Memory B cell (primary cell): ENCODE measurements at places on chromosomes 1 and 21.

DNA sequence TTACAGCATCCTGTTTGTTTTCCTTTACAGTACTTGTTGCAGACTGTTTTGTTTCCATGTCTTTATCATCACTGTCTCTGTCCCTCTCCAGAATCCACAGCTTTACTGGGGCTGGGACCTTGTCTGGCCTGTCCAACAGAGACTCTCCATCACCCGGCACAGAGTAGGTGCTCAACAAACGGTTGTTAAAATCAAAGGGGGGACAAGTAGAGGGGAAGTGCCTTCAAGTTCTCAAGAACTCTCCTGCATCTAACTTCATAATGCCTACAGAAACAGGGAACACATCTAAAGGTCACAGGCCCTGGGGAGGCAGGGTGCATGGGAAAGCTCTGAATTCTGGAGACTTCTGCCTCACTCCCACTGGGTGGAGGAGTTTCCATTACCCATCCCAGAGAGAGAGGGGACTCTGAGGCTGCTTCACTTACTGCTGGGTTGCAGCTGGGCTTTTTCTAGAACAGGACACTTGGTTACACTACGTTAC lies 2.3 kb upstream of the ECE1 start:
- H3K36me3 ChIP-seq = peaks cover 1% of the 10 kb centered on the region
- H3K4me1 ChIP-seq = peaks cover 59% of the 10 kb centered on the region
- peak overlapping the region; percentile 87 for H3K4me3 ChIP-seq
- no peaks in the 10 kb centered on the region for H3K27me3 ChIP-seq
- DNase-seq = no peak
- peak overlapping the region; percentile 98 for H3K27ac ChIP-seq

- H3K36me3 ChIP-seq = no peaks in the 10 kb centered on the region
- peaks cover 7% of the 10 kb centered on the region for H3K4me1 ChIP-seq
- no peak overlapping the region for H3K27ac ChIP-seq
- no peak for DNase-seq
Measured at GRCh38 chr1:202189918-202190715, 3.5 kb upstream of the LGR6 start.

GRCh38 chr1:244049162-244050013 lies 1.7 kb upstream of the ZBTB18 start:
- H3K4me1 ChIP-seq = peaks cover 21% of the 10 kb centered on the region
- H3K36me3 ChIP-seq = peaks cover 2% of the 10 kb centered on the region
- H3K27ac ChIP-seq = no peak overlapping the region
- no peaks in the 10 kb centered on the region for H3K27me3 ChIP-seq
- H3K4me3 ChIP-seq = peak overlapping the region; percentile 88

DNA sequence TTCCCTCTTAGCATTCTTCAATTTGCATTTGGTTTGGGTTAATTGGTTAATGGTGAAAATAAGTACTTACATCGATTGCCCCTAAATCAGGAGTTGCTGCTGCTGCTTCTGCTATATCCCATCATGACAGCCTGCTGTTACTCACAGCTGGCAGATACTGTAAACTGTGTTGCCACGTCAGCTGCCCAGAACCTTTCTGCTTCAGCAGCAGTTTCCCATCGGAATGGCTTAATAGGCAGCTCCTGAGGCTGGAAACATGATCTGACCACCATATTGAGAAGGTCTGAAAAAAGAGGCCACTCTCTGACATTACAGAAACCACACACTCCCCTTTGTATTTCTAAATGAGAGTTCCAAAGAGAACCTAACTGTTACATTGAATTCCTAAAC lies 14.3 kb upstream of the SEC16B start:
- DNase-seq = no peak
- no peaks in the 10 kb centered on the region for H3K36me3 ChIP-seq
- no peak overlapping the region for H3K27ac ChIP-seq
- no peak overlapping the region for H3K4me3 ChIP-seq
- peaks cover 9% of the 10 kb centered on the region for H3K27me3 ChIP-seq

DNA sequence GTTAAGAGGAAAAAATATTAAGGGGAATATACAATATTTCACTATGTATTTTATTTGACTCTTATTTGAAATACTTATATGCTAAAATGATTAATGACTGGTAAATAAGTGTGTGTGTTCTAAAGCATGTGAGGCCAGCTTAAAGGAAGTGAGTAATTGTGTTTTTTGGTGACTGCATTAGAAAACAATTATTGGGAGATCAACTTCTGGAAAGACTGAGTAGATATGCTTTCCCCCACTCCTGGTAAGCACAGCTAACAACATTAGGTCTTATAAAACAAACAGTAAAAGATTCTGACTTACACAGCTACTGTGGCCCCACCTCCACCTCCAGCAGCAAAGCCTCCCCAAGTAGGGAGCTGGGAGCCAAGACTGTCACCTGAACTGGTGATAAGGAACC lies 403.0 kb downstream of the SRGAP2C start:
- H3K27me3 ChIP-seq = no peaks in the 10 kb centered on the region
- no peak overlapping the region for H3K27ac ChIP-seq
- H3K4me3 ChIP-seq = no peak overlapping the region
- peaks cover 6% of the 10 kb centered on the region for H3K4me1 ChIP-seq

DNA sequence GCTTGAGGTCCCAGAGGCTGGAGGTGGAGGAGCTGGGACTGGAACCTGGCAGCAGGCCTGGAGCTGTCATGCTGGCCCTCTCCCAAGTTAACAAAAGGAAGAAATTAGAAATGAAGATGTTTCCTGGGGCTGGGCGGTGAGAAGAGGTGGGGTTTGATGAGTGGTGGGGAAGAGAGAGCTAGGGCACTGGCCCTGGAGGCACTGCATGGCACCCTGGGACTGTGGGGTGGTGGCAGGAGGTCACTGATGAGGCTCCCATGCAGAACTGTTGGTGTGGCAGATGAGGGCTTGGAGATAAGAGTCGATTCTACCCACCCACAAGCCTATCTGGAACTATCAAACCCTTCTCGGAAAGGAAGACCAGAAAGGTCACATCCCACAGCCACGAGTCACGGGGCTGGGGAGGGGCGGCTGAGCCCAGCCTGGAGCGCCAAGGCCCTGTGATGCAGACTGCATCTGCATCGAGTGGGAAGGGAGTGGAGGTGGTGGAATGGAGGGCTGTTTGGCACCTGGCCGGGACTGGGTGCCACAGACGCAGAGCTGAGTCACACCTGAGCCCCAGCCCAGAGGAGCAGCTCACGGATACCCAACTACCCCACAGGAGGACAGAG lies 29.4 kb downstream of the MRPL37 start:
- no peak overlapping the region for H3K27ac ChIP-seq
- H3K4me1 ChIP-seq = peaks cover 6% of the 10 kb centered on the region
- peaks cover 5% of the 10 kb centered on the region for H3K36me3 ChIP-seq
- no peaks in the 10 kb centered on the region for H3K27me3 ChIP-seq
- DNase-seq = no peak
